Activated CD4-positive, CD25-positive, alpha-beta regulatory T cell treated with anti-CD3 and anti-CD28 coated beads, Interleukin-2, amount 50 U/mL, for 24 hours (primary cell): ENCODE measurements at places on chromosomes 4 and X.

GRCh38 chr4:114770624-114771023 lies 172.0 kb downstream of the UGT8 start:
- no peak for ATAC-seq

- ATAC-seq, result no peak
Measured at GRCh38 chr4:72860766-72861165, 208.8 kb downstream of the COX18 start.

- no peak for ATAC-seq
Measured at GRCh38 chrX:129659141-129659540, 4.4 kb upstream of the APLN start.

GRCh38 chrX:44202596-44202995 lies 140.9 kb downstream of the EFHC2 start:
- ATAC-seq, result no peak

DNA sequence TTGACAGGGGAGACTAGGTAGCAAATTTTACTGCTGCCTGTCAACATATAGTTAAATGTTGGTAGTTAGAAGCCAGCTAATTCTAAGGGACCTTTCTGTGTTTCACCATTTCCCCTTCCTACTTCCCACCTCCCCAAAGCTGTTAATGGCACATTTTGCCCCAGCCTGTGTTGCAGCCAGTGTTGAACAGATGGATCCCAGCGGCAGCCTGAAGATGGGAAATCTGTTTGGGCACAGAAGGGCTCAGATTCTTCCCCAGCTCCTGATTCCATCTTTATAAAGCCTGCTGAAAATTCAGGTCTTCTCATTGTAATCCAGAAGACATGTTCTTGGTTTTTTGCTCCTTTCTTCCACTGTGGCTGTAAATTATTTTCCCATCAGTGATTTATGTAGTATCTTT lies 89.0 kb downstream of the SPRY1 start:
- ATAC-seq, result no peak

- no peak for ATAC-seq
Measured at GRCh38 chr4:10875144-10875799, 190.7 kb upstream of the CLNK start.

GRCh38 chrX:3326681-3327080 lies 19.8 kb downstream of the MXRA5 start:
- no peak for ATAC-seq

- ATAC-seq, result no peak
Measured at GRCh38 chr4:94208918-94209317, 1.3 kb downstream of the SMARCAD1 start.

- ATAC-seq, result no peak
Measured at GRCh38 chr4:151620066-151620465, 140.7 kb downstream of the GATB start.

- peak; percentile 52 for ATAC-seq
Measured at GRCh38 chr4:101020956-101021355, 326.4 kb downstream of the PPP3CA start.

- ATAC-seq, result no peak
Measured at GRCh38 chr4:114694770-114695169, 96.2 kb downstream of the UGT8 start.

- ATAC-seq, result no peak
Measured at GRCh38 chr4:82362565-82362964, 11.2 kb downstream of the HNRNPD start.

DNA sequence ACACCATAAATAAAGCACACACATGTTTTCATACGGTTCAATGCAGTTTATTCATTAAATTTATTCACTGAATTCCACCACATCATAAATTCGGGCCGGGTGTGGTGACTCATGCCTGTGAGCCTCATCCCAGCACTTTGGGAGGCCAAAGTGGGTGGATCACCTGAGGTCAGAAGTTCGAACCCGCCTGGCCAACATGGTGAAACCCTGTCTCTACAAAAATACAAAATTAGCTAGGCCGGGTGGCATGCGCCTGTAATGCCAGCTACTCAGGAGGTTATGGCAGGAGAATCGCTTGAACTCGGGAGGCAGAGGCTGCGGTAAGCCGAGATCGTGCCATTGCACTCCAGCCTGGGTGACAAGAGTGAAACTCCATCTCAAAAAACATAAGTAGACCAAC lies 131.6 kb downstream of the PDS5A start:
- ATAC-seq, result no peak

- ATAC-seq, result peak; percentile 65
Measured at GRCh38 chr4:67580577-67580976, 22.1 kb downstream of the STAP1 start.

GRCh38 chrX:136827026-136827425 lies 46.3 kb upstream of the ARHGEF6 start:
- no peak for ATAC-seq

DNA sequence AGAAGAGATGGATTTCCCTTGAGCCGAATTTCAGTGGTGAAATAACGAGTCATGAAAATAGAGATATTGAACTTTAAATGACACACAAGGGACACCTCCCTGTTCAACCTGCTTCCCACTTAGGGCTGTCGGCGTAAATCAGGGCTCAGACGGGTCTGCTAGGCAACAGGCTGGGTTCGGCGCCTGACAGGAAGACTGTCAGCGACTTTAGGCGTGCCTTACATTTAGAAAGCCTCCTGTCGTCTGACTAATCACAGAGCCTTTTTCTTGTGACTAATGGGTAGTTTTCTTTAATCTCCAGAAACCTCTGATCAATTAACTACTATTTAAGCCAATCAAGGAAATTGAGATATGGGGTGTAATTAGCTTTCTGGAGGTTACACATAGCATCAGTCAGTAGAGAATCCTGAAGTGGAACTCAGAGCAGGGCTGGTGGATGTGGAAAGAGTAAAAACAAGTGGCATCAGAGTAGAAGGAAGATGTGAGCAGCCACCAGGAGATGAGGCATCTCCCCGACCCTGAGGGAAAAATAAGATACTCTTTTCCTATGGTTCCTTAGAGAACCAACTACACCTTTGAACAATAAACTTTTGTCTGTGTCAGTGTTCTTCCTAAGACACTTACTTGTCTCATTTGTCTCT lies 86.2 kb upstream of the HS3ST1 start:
- no peak for ATAC-seq

DNA sequence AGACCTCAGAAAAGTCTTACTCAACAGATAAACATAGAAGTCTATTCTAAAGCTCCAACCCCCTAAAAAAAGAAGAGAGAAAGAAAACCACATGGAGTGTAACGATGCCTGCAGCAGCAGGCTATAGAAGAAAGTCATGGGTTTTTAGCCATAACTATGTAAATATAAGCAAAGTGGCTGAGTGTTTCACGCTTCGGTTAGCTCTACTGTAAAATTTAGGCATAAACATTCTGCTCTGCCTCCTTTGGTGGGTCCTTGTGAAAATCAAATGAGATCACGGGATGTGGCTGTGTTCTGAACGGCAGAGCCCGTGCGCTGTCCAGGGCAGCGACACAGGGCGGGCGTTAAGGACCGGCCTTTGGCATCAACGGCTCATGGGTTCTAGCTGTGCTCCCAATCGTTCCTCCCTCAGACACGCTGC lies 78.4 kb downstream of the IRF2 start:
- ATAC-seq, result no peak

DNA sequence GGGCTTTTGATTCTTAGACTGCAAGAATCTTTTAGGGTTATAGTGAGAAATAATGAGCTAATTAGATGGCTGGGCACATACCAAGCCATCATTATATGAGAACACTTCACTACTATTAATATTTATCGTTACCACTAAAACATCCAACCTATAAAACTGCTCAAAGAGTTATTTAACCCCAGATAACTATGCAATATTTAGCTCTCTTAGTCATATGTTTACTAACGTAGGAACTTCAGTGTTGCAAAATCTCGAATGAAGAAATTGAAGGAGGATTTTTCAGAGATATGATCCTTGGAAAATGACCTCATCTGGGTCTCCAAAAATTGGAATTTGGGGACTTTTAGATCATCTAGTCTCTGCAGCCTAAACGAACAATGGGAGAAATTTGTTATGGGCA lies 265.0 kb upstream of the RPS6KA3 start:
- no peak for ATAC-seq

DNA sequence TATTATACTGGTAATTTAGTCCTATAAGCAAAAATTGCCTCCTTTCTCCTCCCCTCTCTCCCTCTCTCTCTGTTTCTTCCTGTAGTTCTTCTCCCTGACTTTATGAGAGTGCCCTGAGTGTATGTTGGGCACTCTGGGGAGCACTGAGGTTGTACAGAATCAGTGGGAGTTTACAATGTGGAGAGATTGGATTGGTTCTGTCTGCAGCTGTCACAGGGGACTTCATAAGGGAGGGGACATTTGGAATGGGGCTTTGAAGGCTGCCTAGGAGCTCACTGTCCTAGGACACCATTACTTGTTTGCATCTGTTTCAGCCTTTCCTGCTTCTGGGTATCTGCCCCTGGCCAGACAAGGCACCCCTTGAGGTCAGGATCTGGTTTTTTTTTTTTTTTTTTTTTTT lies 22.9 kb downstream of the SH3TC1 start:
- ATAC-seq, result no peak

- no peak for ATAC-seq
Measured at GRCh38 chrX:47068214-47068613, 10.0 kb upstream of the RGN start.

- ATAC-seq, result no peak
Measured at GRCh38 chr4:80082693-80083092, 9.7 kb upstream of the ANTXR2 start.
